ENCODE measurements at places on chromosomes 5 and 9.

DNA sequence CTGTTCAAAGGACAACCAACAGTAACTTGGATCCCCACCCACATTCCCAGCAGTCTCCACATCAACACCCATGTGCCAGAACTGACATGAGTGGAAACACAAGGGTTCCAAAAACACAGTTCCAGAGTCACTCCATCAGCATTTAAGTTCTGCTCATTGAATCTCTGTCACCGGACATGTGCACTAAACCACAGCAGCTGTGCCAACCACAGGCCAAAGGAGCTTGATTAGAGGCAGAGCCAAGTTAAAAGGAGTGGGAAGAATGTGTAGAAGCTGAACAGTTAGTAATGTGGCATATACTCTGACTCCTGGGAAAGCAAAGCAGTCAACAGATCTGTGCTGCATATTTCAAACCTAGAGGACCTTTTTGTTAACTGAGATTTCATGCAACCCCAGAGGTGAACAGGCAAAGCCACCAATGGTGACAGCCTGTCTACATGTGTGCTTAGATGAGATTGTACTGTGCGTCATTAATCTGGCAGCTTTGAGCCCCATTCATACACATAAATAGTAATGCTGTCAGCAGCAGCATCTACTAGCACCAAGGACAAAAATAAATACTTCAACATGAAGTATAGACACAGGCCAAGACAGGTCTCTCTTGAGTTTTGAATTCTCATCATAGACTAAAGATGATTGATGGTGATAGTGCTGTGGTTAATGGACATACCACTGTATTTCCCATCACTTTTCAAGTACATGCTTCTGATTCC lies 16.4 kb upstream of the FST start:
- DNase-seq, result no peak

GRCh38 chr9:121852241-121852640 lies 200.8 kb downstream of the DAB2IP start:
- no peak for DNase-seq

- DNase-seq, result no peak
These were observed 8.4 kb upstream of the TNC start for GRCh38 chr9:115126404-115126803.

DNA sequence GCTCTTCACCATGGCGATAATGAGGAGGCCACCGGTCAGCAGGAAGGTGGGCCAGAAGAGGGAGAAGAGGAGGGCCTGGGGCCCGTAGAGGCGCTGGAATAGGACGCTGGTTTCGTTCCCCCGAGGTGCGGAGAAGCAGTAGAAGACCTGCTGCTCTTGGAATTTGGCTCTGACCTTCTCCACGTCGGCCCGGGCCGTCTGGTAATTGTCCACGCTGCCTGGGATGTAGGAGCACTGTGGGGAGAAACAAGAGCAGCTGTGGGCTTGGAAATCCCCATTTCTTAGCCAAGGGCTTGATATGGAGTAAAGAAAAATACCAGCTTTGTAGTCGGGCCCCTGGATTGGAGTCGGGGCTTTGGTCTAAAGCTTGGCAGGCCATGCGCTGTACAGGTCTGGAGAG lies 10.4 kb downstream of the KCNMB1 start:
- DNase-seq, result no peak

- no peak for DNase-seq
These were observed 11.0 kb downstream of the ABLIM3 start for GRCh38 chr5:149152317-149152746.

GRCh38 chr9:9124616-9125015 lies 1325.0 kb upstream of the DMAC1 start:
- no peak for DNase-seq

GRCh38 chr9:27181381-27181780 lies 72.4 kb downstream of the TEK start:
- no peak for DNase-seq

- no peak for DNase-seq
These were observed 35.9 kb upstream of the PTGS1 start for GRCh38 chr9:122334916-122335315.

All from activated CD4-positive, CD25-positive, alpha-beta regulatory T cell (primary cell).